ENCODE measurements at places on chromosomes 6 and 20. TPM values are rescaled to one million over a fixed set of nuclear protein-coding genes. Genes with fewer than 3 reads are reported as not detected.

GRCh38 chr6:108655806-108656651 lies 95.3 kb downstream of the FOXO3 start:
- no peak for DNase-seq

- DNase-seq: no peak
Measured at GRCh38 chr20:15619816-15620215, 953.4 kb downstream of the KIF16B start.

DNA sequence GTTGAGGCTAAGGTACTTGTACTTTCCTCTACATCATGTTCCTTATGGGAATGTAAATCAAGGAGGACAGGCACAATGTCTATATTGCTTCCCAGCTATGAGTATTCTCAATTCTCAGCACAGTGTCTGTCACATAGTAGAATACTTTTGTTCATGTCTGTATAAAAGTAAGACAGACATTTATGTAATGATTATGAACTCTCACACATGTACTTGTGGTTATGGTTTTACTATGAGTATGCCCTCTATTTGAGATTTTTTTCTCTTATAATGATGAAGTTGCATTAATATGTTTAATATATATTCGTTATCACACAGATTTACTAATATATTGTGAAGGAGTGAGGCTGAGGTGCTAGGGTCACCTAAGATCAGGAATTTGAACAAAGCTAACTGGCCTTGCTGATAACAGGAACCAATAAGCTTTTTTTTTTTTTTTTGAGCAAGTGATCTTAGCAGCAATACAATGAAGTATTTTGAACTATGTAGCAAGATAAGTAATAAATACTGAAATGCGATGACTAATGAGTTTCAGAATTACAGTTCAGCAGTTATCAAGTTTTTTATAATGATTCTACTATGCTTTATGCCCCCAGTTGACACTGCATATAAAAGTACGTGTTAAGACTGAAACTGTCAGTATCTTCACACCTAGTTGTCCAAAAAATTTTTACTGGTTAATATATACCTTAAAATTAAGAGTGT lies 623.1 kb downstream of the HTR1B start:
- no peak for DNase-seq

DNA sequence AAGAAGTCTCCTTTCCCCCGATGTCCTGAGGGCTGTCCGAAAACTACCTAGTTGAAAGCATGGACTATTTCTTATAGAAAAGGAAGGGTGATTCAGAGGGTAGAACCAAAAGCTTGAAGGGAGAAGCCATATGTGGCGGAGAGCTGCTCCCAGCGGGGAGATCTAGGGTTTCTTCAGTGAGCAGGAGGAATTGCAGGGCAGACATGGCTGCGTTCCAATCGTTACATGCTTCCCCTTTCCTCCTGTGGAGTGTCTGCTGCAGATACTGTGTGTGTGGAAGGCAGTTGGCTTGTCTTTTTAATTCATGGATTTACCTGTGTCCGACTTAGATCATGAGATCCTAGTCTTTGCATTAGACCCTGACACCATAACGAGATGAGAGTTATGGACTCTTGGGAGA lies 799.5 kb downstream of the QKI start:
- no peak for DNase-seq

NKX2-2 gene
- not detected for total RNA-seq

GRCh38 chr6:27139756-27140579 lies 107.5 kb upstream of the PRSS16 start:
- no peak for DNase-seq

GRCh38 chr6:109493865-109494264 lies 10.8 kb upstream of the ZBTB24 start:
- no peak for DNase-seq

LPIN3 gene
- 12.9 TPM for total RNA-seq

GRCh38 chr6:109236115-109237076 lies 141.1 kb downstream of the CEP57L1 start:
- no peak for DNase-seq

CRISP2 gene
- not detected for total RNA-seq

TMEM200A gene
- total RNA-seq: 18.5 TPM

GRCh38 chr6:164690702-164691500 lies 618.5 kb downstream of the C6orf118 start:
- no peak for DNase-seq

PRIM2 gene
- total RNA-seq: 9.6 TPM
